Tibial nerve (tissue), 4 donors: ENCODE measurements at places on chromosomes 2 and 18. TPM values are rescaled to one million over a fixed set of nuclear protein-coding genes. Genes with fewer than 3 reads are reported as not detected.
A peak's percentile ranks its signal among the peaks of the same experiment; 100 is the strongest.

CNTNAP5 gene
- total RNA-seq = 0.22 TPM

GPR35 gene
- total RNA-seq = 1.5 TPM

- no peak for DNase-seq
Measured at GRCh38 chr2:31341351-31341750, 73.2 kb downstream of the XDH start.

LYG1 gene
- total RNA-seq = 0.66 TPM

- DNase-seq = peak; percentile 20
Measured at GRCh38 chr2:40384714-40385113, 67.2 kb downstream of the SLC8A1 start.

- DNase-seq = no peak
Measured at GRCh38 chr2:168853471-168853870, 36.8 kb downstream of the SPC25 start.

- no peak for DNase-seq
Measured at GRCh38 chr18:23825496-23825895, 136.2 kb downstream of the LAMA3 start.

DUSP28 gene
- 16.1 TPM for total RNA-seq

AKAIN1 gene
- total RNA-seq = not detected

- DNase-seq = no peak
Measured at GRCh38 chr2:18063826-18064470, 185.5 kb downstream of the KCNS3 start.

SATB2 gene
- 8.5 TPM for total RNA-seq

- peak; percentile 76 for DNase-seq
Measured at GRCh38 chr2:176494949-176495353, 225.7 kb downstream of the MTX2 start.

- no peak for DNase-seq
Measured at GRCh38 chr2:230600881-230601280, 111.8 kb upstream of the CAB39 start.

CRYBA2 gene
- total RNA-seq = not detected

- DNase-seq = no peak
Measured at GRCh38 chr2:186853951-186854350, 5.0 kb upstream of the ZSWIM2 start.

GCKR gene
- not detected for total RNA-seq

DNA sequence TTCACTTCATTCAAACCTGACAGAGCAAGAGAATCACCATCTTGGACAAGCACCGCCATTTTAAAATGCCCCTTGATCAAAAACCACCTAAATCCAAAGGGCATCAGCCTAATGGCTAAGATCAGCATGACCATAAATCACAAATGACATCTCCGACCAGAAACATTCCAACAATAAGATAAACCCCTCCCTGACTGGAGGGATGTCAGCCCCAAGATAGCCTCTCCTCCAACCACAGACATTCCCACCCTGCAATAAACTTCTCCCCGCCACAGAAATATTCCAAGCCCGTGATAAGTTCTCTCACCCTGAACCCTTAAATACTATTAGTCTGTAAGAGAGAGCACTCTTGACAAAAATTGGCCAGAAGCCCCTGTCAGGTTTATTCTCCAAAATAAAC lies 21.6 kb upstream of the LYPD1 start:
- DNase-seq = no peak

DNA sequence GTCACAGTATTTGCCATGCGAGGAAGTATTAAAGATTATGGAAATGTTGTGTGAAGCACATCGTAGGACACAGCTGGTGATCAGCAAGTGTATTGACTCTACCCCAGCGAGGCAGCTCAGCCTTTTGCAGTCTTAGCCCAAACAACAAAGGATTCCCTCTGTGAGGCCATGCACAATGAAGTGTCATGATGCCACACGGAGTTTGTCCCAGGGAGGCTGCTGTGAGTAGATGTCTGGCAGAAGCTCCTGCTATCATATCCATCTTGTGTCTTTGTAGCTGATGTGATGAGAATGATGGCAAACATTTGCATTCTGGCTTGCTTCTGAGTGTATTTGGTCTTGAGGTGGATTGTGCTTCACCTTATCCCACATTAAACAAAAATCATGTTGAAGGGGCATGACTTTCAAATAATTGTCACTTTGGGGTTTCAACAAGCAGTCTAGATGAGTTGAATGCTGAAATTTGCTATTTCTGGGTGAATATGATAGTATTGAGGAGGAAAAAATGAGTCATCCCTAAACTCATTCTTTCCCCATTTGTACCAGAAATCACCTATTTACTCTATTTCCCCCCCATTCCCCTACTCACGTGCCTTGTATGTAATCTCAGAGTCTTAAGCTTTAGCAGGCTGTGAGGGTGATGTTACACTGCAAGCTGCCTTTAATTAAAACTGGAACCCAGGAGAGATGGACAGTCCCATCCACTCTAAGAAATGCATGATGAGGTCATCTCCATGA lies 273.5 kb downstream of the RNF144A start:
- no peak for DNase-seq

DNA sequence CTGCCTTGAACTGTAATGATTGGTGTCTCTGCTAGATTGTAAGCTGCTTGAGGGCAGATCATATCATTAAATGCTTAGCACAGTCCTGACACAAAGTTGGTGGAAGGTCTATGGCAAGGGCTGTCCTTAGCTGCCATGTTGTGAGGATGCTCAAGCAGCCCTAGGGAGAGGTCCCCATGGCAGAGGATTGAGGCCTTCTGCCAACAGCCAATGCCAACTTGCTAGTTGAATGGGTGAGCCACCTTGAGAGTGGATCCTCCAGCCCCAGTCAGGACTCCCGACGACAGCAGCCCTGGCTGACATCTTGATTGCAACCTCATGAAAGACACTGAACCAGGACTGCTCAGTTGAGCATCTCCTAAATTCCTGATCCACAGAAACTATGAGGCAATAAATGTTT lies 115.3 kb upstream of the SMAD2 start:
- DNase-seq = no peak

DNA sequence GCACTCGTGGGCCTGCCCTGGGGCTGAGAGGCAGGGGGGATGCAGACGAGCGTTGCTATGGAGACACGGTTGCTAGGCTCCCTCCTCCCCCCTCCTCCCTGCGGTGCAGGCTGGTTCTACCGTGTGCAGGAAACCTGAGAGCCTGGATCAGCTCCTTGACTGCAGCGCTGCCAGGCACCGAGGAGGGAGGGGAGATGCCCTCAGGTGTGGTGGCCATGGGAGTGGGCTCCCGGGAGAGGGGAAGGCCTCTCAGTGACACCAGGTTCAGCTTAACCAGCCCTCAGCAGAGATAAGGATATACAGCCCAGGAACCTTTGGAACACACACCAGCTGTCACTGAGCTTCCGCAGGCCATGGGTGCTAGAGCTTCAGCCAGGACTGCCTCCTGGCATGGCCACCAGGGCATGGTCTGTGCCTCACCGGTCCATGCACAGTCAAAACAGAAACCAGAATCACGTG lies 124.4 kb upstream of the PXDN start:
- no peak for DNase-seq
